CD4-positive, alpha-beta T cell treated with Interleukin-6 at 100 ng/mL for 8 hours (primary cell): ENCODE measurements at places on chromosomes 13 and 19.

GRCh38 chr13:110307767-110308655 is 927 bp downstream of the COL4A2 start:
- DNase-seq: no peak

DNA sequence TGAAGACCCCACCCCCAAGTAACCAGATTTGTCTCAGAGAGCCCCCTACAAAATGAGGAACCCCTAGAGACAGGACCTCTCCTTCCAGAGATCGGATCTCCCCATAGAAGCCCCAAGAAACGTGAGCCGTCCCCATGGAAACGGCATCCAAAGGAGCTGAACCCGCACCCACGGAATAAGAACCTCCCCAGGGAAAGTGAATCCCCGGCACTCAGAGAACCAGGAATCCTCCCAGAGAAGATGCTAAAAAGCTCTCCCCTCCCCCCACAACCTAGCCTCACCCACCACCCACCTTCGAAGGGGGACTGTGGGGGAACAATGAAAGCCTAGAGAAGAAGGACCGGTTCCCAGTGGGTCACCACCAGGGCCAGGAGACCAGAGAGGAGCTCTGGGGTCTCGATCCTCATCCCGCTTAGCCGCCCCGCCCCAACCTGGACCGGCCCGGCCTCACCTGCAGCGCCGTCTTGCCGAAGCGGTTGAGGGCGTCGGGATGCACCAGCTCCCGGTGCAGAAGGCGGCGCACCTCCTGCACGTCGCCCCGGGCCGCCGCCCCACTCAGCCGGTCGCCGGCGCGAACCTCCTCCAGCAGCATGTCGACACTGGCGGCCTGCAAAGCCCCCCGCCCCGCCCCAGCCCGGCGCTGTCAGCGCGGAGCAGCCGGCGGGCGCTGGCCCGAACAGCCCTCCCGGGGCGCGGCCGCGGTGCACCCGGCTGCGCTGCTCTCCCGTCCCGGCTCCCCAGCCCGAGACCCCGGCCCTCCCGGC is 535 bp downstream of the CDKN2D start:
- peak; percentile 55 for DNase-seq

- DNase-seq: peak; percentile 29
These were observed 2.9 kb upstream of the HOOK2 start for GRCh38 chr19:12778017-12778904.

DNA sequence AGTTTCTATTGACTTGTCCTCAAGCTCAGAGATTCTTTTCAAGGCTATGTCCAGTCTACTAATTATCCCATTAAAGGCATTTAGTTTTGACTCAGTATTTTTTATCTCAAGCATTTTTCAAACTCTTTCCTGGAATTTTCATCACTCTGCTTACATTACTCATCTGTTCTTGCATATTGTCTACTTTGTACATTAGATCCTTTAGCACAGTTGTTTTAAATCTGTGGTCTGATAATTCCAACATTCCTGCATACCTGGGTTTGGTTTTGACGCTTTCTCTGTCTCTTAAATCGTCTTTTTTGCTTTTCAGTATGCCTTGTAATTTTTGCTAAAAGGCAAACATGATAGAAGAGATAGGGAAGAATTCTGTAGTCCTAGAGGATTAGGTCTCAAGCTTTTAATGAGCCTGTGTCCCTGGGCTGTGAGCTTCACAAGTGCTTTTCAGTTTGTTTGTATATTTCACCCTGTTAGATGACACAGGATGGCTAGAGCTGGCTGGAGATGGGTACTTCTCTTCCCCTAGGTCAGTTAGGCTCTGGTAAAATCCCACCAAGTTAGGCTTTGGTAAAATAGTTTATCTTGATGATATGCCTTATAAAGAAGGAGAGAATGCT is 46.1 kb upstream of the GPC6 start:
- DNase-seq: no peak

DNA sequence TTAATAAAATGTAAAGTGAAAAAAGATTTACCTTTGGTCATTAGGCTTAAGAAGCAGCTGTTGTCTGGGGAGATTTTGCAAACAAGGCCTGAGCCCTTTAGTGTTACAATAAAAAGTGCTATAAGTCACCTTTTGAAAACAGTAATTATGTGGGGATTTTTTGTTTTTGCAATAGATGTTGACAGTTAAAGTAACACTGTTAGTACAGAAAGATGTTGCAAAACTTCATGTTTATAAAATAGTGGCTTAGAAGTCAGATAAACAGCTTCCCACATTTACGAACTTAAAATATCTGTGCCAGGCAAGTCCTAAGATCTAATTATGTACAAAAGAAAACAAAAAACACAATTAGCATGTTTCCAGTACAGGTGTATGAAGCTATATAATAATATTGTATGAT is 138.0 kb upstream of the IRS2 start:
- no peak for DNase-seq

GRCh38 chr13:20684546-20684945 is 19.0 kb upstream of the IL17D start:
- DNase-seq: no peak

DNA sequence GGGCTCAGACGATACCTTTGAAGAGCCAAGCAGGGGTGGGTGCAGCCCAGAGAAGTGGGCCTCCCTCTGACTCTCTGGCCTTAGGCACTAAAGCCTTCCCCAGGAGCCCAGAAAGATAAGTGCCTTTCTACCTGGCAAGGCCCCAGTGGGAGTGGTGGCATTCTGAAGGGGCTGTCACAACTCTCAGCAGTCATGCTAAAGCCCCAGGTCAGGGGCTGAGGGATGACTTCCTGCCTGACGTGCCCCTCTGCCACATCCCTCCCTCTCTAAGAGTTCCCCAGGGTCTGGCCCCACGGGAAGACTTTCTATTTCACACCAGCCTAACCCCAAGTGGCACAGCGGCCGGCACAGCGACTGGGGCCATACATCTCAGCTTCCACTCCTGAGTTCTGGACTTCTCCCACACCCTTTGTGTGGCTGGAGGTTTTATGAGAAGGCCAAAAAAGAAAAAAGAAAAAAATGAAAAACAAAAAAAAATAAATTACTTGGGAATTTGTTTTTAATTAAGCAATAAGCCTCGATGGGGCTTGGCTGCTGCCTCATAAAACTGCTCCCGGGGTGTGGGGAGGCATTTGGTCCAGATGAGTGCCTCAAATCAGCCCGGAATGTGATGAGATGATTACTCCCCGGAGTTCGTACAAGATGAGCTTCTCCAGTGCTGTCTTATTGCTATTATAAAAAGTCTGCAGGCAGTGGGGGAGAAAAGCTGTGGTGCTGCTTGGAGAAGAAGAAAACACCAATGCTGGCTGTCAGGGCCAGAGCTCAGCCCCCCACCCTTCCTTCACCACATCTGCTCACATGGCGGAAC is 28.5 kb upstream of the PLEKHF1 start:
- no peak for DNase-seq

GRCh38 chr13:78256484-78256883 is 337.9 kb upstream of the EDNRB start:
- DNase-seq: no peak

GRCh38 chr13:24180750-24181377 is 20.3 kb downstream of the SPATA13 start:
- no peak for DNase-seq

GRCh38 chr13:37481011-37481884 is 117.3 kb downstream of the POSTN start:
- no peak for DNase-seq

GRCh38 chr19:41753936-41754529 is 1.3 kb upstream of the CEACAM6 start:
- peak; percentile 65 for DNase-seq

GRCh38 chr13:69956349-69956748 is 151.3 kb upstream of the ATXN8OS start:
- no peak for DNase-seq

- DNase-seq: no peak
These were observed 23.3 kb upstream of the VSTM2B start for GRCh38 chr19:29502581-29502850.

GRCh38 chr19:2574478-2574931 is 98.6 kb downstream of the GADD45B start:
- DNase-seq: no peak

GRCh38 chr13:102675115-102675514 is 19.7 kb downstream of the METTL21C start:
- DNase-seq: no peak

DNA sequence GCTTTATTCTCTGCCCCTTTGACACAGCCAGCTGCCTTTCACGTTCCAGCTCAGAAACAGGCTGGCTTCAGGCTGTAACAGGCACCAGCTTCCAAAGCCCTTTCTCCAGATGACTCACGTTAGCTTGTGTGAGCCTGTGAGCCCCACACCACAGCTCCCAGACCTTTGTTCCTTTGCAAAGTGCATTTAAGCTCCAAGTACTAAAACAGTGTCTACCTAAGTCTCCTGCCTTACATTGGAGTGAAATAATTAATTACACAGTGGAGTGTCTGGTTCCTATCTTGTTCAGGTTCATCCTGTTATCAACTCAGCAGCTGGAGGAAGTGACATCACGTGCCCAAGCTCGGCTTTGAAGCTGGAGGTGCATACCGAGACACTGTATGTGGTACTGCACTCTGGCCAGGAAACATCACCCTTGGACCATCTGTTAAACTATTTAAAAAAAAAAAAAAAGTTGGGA is 475.8 kb downstream of the FOXO1 start:
- DNase-seq: peak; percentile 85

DNA sequence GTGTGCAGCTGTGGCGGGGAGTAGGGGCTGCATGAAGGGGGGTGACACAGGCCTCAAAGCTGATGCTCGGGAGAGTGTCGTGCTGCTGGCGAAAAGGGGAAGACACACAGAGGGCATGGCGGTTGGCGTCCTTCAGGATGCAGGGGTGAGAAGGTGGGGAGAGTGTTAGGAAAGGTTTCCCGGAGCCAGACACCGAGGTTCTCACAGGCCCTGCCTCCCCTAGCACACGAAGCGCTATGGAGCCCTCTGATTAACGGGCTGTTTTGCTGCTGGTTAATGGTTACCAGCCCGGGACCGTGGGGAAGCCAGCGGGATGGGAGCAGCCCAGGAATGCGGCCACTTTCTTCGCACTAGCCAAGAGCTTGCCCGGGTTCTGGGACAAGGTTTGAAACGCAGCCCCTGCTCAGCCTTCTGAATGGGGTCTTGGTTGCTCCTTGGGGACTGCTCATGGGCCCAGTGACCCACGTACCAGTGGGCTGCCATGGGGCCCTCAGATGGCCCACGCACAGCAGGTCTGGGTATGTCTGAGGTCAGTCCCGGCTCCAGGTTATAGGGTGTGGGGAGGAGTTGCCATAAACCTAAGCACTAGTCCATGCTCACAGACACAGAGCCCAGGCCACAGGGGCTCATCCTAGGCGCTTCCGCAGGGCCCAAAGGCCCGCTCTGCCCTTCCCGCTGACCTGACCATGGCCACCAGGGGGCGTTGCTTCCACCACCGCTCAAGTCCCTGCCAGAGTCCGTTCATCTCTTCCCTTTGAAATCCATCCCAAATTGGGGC is 31.3 kb upstream of the ISYNA1 start:
- peak; percentile 54 for DNase-seq

GRCh38 chr19:36009220-36009619 is 607 bp upstream of the SYNE4 start:
- DNase-seq: peak; percentile 28

DNA sequence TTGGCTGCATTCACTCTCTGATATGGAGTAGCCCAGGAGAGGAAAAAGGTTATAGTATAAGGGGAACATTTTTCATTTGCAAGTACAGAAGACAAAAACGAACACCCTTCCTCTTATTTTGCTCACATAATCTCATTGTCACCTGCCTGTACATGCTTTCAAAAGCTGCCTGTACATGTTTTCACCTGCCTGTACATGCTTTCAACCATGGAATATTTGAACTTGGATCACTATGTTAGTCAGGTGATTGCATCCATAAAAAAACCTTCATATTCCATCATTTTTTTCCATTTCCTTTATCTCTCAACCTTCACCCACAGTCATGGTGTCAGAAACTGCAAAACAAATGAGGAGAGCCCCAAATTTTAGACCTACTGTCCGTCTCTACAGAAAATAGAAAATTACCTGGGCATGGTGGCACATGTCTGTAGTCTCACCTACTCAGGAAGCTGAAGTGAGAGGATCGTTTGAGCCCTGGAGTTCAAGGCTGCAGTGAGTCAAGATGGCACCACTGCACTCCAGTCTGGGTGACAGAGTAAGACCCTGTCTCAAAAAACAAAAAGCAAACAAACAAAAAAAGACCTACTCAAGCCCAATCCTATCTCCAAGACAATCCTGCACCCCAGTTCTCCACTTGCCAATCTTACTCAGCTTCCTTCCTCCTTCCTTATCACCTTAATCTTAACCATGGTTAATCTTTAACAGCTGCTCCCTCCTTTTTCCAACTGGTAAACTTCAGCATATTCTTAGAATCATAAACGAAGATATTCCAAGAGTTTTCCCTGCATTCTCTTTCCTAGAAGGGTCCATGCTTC is 11.6 kb downstream of the IGFL2 start:
- DNase-seq: no peak
